ENCODE measurements at places on chromosomes 12 and 14. TPM values are rescaled to one million over a fixed set of nuclear protein-coding genes. Genes with fewer than 3 reads are reported as not detected.

The FAM222A gene
- total RNA-seq = 0.20 TPM

GRCh38 chr14:68513838-68514607 is 278.8 kb downstream of the ZFP36L1 start:
- no peak for DNase-seq

DNA sequence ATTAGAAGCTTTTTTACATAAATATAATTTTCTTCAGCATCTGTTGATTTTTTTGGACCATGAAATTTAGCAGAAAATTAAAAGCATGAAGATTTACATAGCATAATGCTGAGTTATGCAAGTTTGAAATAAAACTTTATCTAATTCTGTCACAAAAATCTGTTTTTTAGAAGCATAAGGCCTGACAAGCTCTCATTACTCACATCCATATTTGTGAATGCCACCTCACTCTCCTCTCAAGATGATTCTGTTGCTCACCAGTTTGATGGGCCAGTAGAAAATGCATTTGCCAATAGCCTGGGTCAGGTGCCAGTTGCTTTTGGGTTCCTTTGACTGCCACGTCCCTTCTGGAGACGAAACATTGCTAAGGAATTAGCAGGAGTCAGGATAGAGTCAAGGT is 181.5 kb upstream of the ATP2B1 start:
- DNase-seq = no peak

DNA sequence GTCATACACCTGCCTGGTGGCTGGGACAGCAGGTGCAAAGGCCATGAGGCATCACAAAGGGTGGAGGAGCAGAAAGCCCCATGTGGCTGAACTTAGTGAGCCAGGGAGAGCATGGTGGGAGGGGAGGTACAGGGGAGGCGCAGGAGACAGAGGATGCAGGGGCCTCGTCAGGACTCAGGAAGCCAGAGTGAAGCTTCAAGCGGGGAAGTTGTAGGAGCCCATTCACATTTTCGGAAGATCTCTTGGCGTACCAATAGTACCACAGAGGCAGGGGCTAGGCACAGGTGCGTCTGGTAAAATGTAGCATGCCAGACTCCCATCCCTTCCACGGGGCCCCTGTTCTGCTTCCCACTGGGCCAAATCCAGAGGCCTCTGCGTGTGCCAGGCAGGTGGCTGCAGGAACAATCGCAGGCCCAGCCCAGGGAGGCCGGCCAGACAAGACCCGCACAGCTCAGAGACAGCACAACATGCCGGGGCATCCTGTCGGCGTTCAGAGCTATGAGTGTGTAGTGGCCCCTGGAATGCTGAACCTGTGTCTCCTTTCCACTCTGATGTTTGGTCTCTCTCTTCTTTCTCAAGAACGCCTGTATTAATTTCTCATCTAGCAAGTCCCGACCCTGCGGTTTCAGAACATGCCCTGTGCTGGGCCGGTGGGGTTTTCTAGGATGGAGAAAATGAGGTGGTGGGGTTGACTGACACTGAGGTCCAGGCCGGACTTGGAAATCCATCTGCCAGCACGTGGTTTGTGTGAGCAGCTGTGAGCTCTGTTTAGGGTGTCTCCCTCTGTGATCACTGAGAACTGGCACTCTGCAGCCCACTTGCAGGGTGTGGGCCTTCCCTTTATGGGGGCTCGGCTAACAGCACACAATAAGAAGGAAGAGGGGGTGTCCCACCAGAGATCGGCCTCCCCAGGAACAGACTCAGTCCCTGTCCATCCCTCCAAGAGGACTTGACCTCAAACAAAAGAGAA is 5.5 kb upstream of the TMEM132D start:
- DNase-seq = no peak

Measured in activated naive CD4-positive, alpha-beta T cell treated with anti-CD3 and anti-CD28 coated beads for 36 hours (primary cell).